Renal cortex interstitium (tissue), 15 donors: ENCODE measurements at places on chromosomes 13 and 19.

GRCh38 chr13:52785739-52786138 is 46.1 kb upstream of the CNMD start:
- DNase-seq: no peak

DNA sequence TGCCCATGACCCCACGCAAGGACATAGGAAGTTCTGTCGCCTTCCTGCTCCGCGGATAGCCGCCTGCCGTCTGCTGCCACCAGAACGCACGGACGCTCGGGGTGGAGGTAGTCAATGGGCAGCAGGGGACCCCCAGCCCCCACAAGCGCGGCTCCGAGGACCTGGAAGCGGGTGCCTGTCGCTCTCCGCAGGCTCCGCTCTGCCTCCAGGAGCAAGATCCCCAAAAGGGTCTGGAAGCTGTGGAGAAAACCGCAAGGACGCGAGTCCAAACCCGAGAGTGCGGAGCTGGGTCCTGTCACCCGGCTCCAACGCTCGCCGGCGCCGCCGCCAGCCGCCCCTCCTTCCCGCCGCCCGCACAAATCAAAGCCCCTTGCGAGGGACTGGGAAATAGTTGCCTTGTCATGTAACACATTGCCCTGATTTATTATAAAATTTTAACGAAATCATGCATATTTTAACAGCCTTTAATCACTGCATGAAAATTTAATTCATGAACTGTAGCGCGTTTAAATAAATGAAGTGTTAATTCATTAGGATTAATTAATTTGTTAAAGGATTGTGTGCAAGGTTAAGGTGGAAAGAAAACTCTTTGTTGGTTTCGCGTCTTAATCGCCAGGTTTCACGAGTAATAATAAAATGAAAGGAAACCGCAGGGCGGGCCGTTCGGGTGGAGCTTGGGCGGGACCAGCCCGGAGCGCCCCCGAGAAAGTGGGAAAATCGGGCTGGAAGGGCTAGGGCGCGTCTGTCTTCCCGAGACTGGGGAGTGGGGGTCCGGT is 5.5 kb upstream of the POU4F1 start:
- DNase-seq: no peak

- DNase-seq: no peak
Measured at GRCh38 chr13:46687810-46688209, 109.2 kb downstream of the ESD start.

DNA sequence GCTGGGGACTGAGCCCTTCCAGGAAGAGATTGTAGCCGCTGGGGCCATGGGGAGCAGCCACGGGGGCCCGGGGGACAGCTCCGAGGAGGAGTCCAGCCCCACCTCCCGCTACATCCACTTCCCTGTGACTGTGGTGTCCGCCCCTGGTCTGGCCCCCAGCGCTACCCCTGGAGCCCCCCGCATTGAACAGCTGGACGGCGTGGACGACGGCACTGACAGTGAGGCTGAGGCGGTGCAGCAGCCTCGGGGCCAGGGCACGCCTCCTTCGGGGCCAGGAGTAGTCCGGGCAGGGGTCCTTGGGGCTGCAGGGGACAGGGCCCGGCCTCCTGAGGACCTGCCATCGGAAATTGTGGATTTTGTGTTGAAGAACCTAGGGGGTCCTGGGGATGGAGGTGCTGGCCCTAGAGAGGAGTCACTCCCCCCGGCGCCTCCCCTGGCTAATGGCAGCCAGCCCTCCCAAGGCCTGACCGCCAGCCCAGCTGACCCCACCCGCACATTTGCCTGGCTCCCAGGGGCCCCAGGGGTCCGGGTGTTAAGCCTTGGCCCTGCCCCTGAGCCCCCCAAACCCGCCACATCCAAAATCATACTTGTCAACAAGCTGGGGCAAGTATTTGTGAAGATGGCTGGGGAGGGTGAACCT is 9.6 kb downstream of the IGFLR1 start:
- DNase-seq: no peak

DNA sequence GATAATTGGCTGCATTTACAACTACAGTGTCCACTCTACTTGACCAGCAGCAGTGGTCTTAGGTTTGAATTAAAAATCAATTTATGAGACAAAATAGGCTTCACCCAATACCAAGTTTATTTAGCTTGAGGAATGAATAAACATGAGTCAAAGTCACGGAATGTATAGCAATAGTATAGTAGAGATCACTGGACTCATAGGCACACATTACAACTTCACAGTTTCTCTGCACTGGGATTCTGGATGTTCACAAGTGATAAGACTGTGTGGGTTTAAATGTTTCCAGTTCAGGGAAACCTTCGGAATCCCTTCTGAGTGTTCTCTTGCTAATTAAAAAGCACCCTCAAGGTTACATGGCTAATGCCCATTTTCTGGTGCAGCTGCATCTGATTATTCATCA is 1064.9 kb downstream of the SLITRK5 start:
- no peak for DNase-seq

DNA sequence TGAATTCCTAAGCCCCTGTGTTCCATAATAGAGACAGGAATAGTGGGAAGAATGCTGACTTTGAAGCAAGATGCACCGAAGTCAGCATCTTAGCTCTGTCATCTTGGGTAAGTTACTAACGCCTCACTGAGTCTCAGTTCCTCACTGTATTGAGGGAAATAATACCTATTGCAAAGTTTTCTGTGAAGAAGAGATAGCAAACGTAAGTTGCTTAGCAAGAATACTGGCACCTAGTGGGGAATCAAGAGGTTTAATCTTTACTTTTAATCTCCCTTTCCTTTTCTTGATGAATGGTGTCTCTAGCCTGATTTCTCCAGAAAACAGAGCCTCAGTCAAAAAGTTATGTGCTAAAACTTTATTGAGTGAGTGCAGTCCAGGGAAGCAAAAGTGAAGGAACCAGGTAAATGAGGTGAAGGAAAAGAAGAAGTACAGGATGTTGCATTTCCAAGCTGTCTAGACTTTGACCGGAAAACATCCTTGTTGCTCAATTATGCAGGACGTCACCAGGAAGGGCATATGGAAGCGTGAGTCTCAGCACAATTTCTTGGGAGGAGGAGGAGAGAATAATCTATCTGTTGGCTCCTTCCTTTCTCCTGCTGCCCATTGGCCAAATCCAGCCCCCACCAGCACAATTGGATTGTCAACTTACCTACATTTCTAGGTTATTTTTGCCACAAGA is 210.0 kb downstream of the B3GLCT start:
- DNase-seq: no peak

DNA sequence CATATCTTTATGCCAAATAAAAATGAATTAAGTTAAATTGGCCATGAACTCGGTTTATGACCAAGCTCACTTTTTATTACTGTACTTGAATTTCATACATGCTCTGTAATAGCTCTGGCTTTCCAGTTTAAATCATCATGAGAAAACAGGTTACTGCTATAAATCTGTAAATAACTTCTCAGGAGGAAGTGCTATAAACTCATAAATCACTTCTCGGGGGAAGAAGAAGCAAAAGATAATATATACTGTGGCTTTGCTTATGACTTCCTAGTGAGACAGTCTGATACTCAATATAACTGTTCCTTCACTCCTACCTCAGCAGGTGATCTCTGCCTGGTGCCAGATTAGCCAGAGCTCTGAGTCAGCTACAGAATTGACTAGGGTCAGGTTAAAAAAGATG is 12.5 kb downstream of the SUPT20H start:
- no peak for DNase-seq

DNA sequence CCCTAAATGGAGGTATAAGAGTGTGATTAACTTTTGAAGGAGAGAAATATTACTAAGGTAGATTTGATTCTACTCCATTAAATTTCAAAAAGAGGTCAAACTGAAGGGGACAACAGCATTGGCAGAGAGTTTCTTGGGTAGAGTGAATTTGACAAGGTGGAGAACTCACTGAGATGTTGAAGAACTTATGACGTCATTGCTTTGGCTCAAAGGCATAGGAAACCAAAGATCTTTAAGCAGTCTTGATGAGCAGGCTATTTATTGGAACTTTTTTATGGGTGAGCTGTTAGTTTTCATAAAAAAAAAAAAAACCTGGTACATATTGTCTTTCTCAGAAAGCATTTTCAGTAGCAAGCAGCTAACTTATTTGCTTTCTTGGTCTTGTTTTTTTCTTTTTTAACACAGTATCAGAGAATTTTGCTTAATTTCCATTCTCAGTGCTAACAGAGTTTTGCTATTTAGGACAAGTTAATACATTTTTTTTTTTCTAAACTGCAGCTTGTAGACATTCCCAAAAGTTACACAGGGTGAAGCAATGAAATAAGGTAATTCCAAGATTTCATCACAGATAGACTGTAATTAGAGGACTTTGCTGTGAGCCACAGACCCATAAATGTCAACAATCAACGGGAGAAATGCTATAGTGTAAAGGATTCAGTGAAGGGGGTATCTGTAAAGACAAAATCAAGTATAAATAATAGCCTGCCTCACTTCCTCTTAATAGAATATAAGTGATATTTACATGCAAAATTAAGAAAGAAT is 412.2 kb upstream of the KLHL1 start:
- DNase-seq: no peak

GRCh38 chr13:41398494-41399170 is 58.7 kb upstream of the RGCC start:
- DNase-seq: no peak

GRCh38 chr13:84670245-84670644 is 788.0 kb upstream of the SLITRK1 start:
- no peak for DNase-seq

DNA sequence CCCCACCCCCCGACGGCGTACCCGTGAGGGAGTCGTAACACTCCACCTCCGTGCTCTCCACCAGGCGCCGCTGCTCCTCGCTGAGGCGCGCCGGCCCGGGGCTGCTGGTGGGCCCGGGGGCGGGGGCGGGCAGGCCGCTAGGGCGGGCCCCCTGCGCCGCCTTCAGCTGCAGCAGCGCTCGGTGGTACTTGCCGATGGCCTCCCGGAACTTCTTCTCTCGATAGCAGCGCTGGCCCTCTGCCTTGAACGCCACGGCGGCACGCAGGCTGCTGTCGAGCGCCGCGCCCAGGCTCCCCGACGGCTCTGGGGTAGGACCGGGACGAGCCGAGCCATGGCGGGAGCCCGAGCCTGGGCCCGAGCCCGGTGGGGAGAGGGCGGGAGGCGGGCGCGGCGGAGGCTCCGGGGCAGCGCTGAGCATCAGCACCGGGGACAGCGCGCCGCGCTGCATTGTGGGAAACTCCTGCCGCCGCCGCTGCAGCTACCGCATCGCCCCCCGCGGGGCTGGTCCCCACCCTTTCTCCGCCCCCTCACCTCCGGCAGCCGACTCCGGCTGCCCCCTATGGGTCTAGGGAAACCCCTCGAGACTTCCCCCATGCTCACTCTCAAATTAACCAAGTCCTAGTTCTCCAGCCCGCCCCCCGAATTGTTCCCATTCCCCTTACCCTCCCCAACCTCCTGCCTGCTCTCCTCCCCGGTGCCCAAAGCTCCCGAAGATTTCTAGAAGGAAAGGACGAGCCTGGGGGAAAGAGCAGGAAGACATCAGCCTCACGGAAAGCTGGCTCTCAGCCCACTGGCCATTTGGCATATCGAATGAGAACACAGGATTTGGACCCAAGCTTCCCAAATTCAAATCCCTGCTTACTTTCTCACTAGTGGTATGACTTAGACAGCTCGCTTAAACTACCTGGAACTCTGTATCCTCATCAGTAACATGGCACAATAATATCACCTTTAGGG is at the start of gene TTC9B:
Gene TTC9B, minus strand, starts transcription at position 451 of the 957 bp plus-strand sequence. Its CDS starts 3 bp downstream, at position 448.
- DNase-seq: no peak

DNA sequence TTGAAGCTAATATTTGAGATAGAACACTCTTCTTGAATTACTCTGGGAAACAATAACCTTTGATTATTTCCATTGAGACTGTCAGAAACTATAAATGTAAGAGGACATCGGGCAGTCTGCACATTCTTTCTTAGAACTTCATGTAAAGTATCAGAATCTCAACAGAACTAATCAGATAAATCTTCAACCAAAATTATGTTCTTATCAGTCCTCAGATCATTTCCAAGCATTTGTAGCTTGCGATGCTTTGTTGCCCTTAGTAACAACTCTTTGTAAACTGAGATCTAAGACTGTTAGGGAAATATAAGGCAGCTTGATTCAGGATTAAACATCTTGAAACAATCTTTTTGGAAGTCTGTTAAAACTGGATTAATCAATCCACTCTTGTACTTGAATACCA is 70.3 kb downstream of the FNDC3A start:
- no peak for DNase-seq

GRCh38 chr19:6802336-6803035 is 30.0 kb downstream of the VAV1 start:
- no peak for DNase-seq
